ENCODE measurements at places on chromosomes 1 and 21.

GRCh38 chr1:208098773-208099172, 145.4 kb downstream of the PLXNA2 start:
- DNase-seq: no peak

DNA sequence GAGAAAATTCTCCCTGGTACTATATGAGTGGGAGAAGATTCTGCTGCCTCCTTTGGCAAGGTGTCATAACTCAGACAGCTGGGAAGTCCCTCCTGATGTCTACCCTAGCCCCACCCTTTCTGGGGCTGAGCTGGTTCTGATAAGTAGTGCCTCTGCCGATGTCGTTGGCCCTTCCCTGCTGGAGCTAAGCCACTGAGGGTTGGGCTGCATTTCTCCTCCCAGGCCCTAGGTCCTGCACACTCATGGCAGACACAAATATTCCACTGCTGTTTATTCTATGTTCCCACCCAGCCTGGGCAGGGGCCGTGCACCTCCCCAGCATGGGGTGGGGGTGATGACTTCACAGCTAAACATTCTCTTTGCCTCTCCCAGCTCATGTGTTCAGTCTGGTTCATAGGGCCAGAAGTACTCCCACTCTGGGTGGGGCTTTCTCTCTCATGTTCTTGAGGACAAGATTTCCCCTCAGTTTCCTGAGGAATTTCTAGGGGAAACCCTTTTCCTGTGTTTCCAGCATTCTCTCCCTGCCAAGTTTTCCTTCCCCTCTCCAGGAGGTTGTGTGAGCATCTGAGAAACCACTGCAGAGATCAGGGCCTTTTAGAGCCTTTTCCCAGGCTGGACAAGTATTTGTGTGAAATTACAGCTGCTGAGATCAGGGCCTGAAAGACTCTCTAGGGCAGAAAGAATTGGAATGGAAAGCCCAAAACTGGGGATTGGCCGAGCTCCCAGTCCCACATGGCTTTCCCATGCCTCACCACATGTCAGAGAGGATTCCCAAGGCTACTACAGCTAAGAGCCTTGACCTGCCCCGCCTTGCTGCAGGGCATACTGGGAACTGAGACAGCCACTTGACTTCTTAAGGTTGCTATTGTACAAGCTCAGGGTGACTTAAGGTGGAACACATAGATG, 66.2 kb downstream of the ATP2B4 start:
- no peak for DNase-seq

- no peak for DNase-seq
Observed at GRCh38 chr1:233587958-233588799, 25.7 kb upstream of the KCNK1 start.

GRCh38 chr1:188070848-188071247, 1242.1 kb downstream of the PLA2G4A start:
- DNase-seq: no peak

- DNase-seq: no peak
Observed at GRCh38 chr1:98939471-98939870, 65.2 kb downstream of the PLPPR5 start.

GRCh38 chr1:246564839-246565750, 966 bp downstream of the TFB2M start:
- DNase-seq: no peak

- no peak for DNase-seq
Observed at GRCh38 chr1:6121021-6121421, 59.1 kb downstream of the CHD5 start.

DNA sequence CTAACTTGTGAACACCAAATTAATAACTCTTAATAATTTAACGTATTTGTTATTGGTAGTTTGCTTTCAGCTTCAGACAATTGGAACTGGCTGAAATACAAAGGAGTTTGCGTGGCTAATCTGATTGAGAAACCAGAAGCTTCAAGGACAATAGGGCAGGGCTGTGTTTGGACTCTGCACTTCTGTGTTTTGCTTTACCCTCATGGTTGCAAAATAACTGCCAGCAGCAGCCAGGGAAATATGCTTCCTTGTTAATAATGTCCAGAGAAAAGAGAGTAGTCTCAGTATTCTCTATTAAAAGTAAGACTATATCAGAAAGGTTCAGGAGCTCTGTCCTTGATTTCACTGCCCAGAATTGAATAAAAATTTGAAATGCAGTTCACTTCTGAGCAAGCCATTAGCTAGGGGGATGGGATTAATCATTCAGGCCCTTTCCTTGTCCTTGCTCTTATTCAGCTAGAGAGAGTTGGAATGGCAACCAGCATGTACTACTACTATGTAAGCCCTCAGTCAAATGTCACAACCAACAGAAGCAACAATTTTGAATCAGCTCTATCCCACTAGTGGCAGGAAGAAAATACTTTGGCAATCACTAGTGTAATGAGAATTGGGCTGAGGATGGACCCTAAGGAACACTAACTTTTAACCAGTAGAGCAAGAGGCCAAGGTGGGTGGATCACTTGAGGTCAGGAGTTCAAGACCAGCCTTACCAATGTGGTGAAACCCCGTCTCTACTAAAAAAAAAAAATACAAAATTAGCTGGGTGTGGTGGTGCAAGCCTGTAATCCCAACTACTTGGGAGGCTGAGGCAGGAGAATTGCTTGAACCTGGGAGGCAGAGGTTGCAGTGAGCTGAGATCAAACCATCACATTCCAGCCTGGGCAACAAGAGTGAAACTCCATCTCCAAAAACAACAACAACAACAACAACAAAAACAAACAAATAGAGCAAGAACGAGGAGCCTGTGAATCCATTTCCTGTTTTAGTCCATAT, 76.8 kb downstream of the POU2F1 start:
- no peak for DNase-seq

DNA sequence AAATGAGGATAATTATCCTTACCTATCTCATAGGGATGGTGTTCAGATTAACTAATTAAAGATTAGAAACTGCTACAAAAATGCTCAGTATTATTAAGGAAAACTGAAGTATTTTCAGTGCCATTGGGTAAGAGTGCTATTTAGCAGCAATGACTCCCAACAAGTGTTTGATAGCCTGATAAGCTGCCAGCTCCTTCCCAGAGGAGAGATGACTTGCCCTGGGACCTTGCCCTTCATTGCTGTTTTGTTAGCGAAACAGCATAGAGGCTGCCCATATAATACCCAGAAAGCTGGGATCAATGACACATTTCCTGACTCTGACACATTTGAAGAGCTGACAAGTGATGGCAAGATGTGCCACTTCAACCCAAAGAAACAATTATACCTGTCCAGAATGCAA, 592.2 kb downstream of the ADGRL2 start:
- peak; percentile 11 for DNase-seq

GRCh38 chr1:12380326-12381249, 150.8 kb downstream of the VPS13D start:
- DNase-seq: no peak

DNA sequence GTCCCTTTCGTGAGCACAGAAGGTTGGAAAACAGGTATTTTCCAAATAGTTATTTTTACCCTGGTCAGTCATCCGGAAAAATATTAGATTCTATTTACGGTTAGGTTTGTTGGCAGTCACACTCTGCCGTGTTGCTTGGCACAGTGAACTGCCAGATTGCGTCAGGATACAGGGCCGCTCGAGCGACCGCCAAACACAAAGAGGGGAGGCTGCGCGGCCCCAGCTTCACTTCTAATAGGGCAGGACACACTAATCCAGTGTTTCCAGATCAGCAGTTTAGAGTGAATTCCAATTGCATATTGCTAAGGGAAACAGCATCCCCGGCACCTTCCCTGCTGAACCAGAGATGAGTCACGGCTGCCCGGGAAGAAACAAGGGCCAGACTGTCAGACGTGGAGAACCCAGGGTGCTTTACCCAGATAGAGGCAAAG, 22.9 kb downstream of the UMODL1 start:
- DNase-seq: no peak

GRCh38 chr1:181113059-181113641, 24.6 kb downstream of the IER5 start:
- DNase-seq: no peak
